Activated T-cell treated with anti-CD3 and anti-CD28 coated beads, Interleukin-2, amount 50 U/mL, for 48 hours (primary cell): ENCODE measurements at places on chromosomes 12 and 14.

DNA sequence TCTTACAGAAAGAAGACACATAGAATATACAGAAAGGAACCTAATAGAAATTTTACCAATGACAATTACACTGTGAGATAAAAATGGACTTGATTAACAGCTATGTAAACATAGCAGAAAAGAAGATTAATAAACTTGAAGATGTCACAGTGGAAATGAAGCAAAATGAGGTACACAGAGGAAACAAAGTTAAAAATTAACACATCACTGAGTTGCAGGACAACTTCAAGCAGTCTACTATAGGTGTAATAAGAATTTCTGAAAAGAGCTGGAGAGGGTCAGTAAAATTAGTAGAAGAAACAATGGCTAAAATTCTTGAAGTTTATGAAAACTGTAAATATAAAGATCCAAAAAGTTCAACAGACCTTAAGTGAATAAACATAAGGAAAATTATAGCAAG, 738.7 kb downstream of the C12orf50 start:
- no peak for DNase-seq

DNA sequence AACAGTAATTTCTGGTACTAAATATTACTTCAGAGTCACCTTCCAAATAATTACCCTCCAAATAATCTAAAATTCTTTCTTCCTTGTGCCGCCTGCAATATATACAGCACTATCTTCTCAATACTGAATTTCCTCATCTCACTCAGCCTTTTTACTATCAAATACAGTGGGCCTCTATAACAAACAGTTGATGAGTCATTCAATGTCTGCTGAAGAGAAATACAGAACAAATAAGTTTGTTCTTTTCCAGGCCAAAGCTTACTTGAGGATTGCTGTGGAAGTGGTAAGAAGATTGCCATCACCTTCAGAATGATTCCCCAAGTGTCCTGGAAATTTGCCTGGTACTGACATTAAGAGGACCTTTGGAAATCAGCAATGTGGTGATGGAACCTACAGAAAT, 218.2 kb upstream of the ARHGAP5 start:
- DNase-seq, result no peak

GRCh38 chr14:59482541-59483331, 1.5 kb downstream of the L3HYPDH start:
- DNase-seq, result no peak

DNA sequence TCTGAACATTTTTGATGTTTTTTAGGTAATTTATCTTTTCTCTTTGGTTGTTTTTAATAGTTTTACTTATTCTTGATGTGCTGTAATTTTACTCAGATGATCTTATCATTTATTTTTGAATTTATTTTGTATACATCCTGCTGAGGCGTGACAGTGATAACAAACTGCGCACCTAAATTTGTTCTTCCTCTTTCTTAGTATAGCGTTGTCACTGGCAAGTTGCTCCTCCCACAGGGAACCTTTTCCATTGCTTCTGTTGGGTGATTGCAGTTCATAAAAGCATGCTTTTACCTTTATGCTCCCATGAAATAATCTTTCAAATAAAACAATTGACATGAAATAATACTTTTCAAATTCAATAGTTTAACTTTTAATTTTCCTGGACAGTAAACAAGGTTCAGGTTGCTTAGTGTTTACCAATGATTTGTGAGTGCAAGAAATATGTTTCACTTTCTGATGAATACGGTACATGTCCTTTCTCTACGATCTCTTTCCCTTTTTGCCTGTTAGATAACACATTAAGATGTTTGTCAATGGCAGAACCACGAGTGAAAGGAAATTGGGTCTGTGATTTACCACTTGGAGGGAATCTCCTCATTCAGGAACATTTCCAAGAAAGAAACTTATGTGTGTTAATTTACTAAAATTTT, 223.3 kb downstream of the CCDC91 start:
- no peak for DNase-seq

- no peak for DNase-seq
Observed at GRCh38 chr12:79921786-79922185, 13.1 kb downstream of the PPP1R12A start.

- no peak for DNase-seq
Observed at GRCh38 chr12:4275870-4276301, 2.3 kb downstream of the CCND2 start.

DNA sequence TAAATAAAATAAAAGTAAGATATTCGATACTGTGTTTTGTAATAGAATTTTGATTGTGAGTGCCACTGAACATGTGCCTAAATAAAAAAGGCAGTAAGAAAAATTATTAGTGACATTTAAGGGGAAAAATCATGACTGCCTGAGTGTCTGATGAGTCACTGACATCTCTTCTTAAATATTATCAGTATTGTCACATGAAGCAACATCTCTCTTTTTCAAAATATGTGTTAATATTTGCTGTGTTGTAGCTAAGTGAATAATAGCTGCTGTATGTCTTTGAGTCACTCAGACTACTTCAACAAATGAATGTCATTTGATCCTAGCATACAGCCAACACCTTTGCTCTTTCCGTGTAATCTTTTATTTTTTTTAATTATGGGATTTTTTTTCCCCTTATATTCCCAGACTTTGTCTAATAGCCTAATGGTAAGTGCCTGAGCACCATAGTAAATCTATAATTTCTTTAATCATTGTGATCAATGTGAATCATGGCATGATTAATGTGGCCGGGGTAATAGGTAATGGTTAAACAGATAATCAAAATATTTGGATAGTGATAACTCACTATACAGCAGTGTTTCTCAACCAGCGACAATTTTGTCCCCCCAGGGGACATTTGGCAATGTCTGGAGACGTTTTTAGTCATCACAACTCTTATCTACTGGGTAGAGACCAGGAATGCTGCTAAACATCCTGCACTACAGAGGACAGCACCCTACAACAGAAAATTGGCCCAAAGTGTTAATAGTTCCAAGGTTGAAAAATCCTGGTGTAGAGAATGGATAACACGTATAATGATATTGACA, 11.7 kb upstream of the OTX2 start:
- DNase-seq, result no peak

GRCh38 chr12:51926718-51927117, 19.4 kb downstream of the ACVRL1 start:
- peak; percentile 72 for DNase-seq

DNA sequence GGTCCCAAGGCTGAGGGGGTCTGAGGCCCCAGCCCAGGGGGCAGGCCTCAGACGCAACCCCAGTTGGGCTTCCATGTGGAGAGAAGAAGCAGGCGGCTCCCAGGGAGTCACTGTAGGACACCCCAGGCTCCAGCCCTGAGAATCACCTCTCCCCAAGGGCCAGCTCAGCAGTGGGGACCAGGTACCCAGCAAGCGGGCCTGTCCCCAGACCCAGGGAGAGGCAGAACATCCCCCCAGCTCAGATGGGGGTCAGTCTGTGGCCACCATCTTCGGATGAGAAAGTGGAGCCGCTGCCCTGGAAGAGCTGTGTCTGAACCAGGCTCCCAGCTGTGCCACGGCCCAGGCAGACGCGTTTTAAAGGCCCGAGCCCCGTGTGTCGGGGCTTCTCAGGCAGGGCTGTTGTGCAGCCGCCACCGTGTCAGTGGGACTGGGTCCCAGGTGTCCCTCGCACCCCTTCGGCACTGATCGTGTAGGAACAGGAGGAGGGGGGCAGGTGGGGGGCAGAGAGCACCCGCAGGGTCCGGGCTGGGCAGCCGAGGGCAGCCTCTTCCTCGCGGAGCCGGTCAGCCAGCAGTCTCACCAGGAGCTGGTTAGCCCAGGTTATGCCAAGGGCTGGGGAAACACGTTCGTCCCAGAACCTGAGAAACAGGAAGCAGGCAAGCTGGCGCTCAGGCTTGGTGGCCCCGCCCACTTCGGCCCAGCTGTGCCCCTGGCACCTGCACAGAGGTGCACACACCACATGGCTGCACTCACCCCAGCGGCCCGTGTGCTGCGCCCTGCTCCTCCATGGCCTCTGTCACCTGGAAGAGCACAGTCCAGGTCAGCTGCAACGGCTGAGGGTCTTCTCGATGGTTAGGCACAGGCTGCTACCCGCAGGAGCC, 16.6 kb downstream of the XRCC3 start:
- DNase-seq, result no peak

DNA sequence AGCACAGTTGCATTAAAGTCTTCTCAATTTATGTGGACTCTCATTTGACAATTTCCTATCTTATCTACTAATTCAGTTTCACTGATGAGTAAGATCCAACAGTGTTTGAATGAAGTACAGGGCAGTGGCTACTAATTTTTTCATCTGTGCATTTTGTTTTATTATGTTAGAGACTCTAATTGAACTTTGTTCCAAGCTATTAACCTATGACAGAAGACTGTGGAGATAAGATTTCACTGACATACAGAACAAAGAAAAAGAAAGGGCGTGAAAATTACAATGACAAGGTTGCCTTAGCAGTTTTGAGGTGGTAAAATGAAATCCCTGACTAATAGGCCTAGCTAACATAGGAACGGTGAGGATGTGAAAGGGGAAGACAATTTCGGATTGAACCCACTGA, 153.2 kb upstream of the SOX5 start:
- no peak for DNase-seq
